ENCODE measurements at places on chromosomes 2 and 18.

GRCh38 chr2:134174711-134175110, 79.2 kb upstream of the MGAT5 start:
- DNase-seq = no peak

DNA sequence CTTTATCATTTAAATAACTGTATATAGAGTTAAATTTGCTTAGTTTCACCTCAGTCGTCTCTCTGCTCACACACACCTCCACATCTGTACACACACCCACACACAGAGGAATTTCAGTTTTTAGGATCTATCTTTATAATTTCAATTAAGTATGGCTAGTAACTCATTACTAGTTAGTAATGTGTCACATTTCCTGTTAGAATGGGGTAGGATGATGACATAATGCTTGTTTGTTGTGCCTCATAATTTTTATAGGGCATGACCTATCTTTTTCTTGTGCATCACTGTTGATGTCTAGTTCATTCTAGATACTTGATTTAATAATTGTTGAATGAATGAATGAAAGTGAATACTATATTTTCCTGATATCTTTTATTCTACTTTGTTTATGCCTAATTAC, 108.6 kb downstream of the AGPS start:
- no peak for DNase-seq

GRCh38 chr2:238492840-238493239, 66.1 kb downstream of the ASB1 start:
- DNase-seq = no peak

- no peak for DNase-seq
Measured at GRCh38 chr18:13572721-13573120, 153.6 kb downstream of the FAM210A start.

DNA sequence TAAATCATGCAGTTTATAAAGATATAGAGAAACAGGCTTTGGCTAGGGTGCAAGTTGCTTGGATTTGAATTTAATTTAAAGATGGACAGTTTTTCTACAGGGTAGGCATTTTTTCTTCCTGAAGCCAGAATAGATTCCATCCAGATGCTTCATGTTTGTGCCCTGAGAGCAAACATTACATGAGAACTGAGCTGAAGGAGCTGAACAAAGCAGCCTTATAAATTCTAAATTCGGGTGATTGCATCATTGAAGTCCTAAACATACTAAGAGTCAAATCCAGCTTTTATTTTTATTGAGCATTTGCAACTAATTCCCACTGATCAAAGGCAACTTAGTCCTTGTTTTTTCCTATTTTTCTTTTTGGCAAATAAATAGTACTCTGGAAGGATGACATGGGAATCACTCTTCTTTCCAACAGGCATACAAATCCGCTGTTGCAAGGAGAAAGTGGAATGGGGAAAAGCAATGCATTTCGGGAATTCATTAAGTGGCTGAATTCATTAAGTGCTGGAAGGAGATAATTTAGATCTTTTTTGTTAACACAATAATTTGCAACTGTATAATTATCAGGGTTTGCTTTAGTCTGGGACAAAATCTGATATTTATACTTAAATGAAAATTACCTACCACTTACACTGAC, 828.0 kb downstream of the SLC4A3 start:
- DNase-seq = no peak

DNA sequence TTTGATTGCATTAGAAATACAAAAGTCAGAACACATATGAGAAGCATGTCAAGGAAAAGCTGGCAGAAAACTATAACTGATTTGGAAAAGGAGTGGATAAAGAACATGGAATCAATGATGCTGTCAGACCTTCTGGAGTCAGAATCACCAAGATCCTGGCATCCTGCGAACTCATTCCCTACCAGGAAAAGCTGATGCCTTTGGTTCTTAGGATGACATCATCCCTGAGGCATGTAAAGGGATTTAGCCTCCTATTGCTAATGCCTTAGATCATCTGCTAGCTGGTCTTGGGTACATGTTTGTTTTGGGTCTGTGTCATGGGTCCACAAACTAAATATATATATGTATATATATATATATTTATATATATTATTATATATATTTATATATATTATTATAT, 680.7 kb downstream of the EPHA4 start:
- DNase-seq = no peak

- no peak for DNase-seq
Measured at GRCh38 chr18:36471393-36471792, 173.9 kb downstream of the FHOD3 start.

DNA sequence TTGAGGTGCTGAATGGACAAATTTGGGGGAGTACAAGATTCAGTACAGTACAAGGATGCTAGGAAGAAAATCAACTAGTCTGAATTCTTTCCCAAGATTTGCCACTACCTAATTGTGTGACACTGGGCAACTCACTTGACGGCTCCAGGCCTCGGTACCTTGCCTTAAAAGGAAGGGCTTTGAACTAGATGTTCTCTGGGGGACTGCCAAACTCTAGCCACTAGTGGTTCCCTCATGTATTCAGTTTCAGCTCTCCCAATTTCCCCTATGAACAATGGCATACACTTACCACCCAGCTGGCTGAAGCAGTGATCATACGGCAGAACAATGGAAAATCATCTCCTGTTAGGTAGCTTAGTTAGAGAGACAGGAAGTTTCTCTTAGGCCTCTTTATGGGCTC, 73.4 kb downstream of the VWC2L start:
- no peak for DNase-seq

DNA sequence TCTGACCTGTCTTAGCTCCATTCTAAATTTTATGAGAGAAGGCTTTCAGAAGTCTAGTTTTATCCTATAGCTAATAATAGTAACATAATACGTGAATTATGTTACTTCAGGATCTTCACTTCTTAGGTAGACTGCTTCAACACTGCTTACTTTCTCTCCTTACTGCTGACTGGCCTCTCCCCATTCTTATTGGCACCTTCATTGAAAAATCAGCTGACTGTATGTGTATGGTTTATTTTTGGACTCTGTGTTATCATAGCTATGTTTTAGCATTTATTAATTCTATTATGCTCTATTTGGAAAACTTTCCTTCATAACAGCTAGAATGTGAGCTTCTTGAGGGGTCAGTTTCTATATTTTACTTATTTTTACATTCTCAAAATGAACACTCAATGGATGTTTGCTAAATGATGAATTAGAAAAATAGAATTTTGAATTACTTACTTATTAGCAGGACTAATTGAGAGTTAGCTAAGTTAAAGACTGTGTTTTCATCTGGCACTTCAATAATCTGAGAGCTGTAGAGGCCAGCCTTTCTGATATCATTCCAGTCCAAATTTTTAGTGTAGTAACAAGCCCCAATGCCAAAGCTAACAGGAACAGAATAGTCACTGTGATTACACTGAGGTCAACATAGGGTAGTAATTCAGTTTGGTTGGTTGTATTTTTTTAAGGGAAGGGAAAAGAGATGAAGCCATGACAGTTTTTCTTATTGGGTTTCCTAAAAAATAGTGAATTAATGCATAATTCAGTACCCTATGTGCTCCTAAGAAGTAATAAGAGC, 92.3 kb downstream of the TTC27 start:
- DNase-seq = no peak

GRCh38 chr2:75140288-75140687, 59.0 kb downstream of the TACR1 start:
- DNase-seq = no peak

GRCh38 chr2:9574331-9574730, 18.7 kb upstream of the ADAM17 start:
- DNase-seq = no peak

DNA sequence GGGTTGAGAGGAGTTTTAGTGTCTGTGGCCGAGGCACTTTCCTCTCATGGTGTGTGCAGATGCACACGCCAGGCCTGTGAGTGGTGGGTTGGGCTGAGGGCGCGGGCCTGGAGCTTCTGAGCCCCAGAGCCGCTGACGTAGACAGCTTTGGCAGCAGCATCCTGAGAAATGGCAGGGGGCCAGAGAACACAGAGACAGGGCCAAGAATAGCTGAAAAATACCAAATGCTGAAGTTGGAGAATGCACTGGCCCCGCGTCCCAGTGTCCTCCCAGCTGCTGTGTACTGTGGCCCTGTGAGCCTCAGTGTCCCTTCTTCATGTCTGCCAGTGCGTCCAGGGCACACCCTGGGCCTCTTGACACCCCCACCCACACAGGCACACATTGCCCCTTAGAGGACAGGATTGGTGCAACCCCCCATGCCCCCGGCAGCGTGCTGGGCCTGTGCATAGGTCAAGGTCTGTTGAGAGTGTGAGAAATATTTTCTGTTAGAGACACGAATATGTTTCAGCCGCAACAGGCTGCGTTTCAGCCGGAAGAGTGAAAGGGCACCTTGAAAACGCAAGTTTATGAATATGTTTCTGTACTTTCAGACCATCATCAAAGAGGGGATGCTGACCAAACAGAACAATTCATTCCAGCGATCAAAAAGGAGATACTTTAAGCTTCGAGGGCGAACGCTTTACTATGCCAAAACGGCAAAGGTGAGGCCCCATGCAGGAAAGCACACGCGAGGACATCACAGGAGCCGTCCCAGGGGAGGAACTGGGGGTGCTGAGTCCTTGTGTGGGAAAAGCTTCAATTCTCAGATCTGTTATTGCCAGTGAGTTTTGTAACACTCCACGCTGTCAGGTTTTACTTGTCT, 33.6 kb downstream of the DGKD start:
- no peak for DNase-seq

DNA sequence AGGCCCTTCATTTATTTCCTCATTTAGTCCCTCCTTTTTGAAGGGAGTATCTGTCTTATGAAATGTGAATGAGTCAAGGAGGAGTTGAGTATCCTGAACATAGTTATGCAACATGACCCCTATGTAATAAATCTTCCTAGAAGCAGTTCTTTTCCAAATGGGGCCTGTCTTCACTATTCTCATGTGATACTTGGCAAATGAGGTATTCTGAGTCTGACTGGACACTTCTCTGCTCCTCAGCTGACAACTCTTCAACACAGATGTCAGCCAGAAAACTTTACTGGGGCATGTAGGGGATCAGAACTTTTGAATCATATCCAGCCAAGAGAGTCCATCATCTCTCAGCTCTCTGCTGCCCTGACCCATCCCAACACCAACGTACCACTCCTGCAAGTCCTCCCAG, 291.6 kb downstream of the ZNF385B start:
- DNase-seq = no peak

DNA sequence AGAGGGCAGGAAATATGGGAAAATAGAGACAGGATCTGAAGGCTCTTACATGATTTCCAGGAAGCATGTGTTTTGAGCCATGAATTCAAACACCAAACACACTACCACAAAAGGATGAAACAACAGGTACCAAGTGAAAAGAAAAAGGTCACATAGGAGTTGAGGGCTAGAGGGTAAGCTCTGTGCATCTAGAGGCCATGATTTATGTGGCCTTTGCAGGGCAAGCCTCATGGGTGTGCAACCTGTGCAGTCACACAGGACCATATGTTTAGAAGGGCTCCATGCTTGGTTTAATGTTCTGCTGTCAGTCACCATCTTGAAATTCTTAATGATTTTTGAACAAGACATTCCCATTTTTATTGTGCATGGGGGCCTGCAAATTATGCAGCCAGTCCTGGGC, 134.5 kb upstream of the CCDC68 start:
- no peak for DNase-seq

DNA sequence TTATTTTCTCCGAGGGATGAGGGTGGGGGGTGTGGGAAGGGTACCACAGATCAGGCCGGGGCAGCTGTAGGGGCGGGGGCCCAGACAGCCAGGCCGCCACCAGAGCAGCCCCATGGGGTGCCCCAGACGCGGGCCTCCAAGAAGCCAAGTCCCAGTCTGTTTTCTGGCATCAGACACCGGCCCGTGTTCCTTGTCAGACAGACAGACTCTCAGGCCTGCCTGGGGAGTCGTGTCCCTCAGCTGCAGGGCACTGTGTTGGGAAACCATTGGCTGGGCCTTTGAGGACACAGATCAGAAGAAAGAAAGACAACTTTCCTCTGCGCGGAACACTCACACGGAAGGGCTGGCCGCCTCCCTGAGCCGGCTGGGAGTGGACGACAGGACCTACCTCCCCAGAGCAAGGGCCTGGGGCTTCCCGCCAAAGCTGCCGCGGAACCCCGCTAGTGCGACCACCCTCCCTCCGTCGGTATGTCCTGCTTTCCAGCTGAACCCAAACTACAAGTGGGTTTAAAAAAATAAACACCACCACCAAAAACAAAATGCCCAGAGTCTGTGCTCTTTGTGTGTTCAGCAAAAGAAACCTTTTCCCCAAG, 88.0 kb downstream of the SMAD7 start:
- DNase-seq = no peak

DNA sequence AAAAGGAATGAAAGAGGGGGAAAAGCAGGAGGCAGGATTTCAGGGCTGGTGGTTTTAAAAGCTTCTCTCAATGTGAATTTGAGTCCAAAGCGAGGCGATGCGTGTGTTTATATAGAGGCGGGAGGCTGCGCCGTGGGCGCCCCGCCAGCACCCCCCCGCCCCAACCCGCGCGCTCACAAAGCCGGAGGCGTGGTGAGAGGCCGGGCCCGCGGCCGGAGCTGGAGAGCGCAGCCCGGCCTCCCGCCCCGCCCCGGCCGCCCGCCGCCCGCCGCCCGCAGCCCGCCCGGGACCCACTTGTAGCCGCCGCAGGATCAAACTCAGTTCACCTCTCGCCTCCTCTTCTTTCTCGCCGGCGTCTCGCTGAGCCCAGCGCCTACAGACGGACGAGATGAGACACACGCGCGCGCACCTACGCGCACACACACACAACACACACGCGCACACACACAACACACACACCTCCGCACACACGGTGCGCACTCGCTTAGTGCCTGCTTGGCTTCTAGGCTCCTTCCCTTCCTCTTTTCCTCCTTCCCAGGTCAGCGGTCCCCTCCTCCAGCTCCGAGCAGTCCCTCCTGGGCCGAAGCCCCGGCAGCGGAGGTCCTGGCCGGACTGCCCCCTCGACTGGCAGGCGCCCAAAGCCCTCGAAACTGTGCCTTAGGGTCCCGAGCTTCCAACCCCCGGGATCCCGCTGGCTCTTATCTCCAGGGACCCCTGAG, 1.3 kb upstream of the CYP26B1 start:
- DNase-seq = no peak

- no peak for DNase-seq
Measured at GRCh38 chr2:46977899-46978298, 62.3 kb upstream of the MCFD2 start.

DNA sequence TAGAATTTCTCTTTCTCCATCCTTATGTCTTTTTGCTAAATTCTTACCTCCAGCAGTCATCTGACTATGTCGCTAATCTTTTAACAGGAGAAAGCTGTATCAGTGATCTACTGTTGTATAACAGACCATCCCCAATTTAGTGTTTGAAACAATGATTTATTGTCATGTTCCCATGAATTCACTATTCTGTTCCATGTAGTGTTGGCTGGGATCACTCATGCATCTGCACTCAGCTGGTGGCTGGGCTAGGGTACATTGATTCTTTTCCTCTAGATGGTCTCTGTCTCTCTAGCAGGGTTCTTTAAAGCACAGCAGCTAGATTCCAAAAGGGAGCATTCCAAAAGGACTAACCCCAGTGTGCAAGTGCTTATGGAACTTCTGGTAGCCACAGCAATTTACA, 184.2 kb upstream of the FANCL start:
- no peak for DNase-seq

- DNase-seq = no peak
Measured at GRCh38 chr2:191230174-191230573, 15.0 kb upstream of the MYO1B start.

GRCh38 chr2:211598238-211598637, 940.4 kb downstream of the ERBB4 start:
- no peak for DNase-seq

Measured in stimulated activated CD4-positive, alpha-beta T cell treated with anti-CD3 and anti-CD28 coated beads, TNF-alpha, amount 100 ng/mL, for 48 hours (primary cell).